ENCODE measurements at places on chromosomes 11 and 22.

DNA sequence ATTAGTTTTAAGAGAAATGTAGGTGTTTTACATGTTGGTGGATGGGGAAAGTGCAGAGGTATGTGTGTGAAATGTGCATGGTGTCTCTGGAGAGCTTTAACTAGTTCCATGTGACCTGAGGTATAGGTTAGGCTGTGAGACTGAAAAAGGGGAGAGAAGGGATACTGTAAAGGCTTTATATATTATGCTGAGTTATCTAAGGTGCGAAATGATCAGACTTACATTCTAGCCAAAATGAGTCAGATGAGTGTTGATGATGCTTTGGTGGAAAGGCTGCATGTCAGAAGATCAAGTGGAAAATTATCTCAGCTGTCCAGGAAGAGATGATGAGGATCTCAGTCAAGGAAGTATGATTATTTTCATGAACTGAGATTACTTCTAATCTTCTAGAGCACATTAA lies 15.8 kb downstream of the ACAT1 start:
- no peak for DNase-seq

- DNase-seq = peak; percentile 33
Measured at GRCh38 chr11:78567209-78567608, 7.5 kb downstream of the NARS2 start.

DNA sequence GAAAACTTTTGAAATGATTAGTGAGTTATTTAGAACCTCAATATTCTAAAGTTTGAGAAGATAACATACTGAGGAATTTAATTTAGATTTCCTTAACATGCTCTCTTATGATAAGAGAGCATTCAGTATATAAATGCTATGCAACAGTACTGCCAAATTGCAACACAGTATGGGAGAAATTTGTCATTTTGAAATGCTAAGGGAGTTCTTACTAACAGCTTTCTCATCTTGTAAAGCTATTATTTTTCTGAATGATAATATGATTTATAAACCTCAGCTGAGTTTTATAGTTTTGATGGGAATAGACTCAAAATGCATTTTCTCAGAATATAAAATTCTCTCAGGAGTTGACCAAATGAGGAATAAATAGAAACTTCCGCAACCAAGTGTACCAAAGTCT lies 108.4 kb downstream of the SPON1 start:
- DNase-seq = no peak

- no peak for DNase-seq
Measured at GRCh38 chr11:16086229-16086819, 270.0 kb downstream of the SOX6 start.

DNA sequence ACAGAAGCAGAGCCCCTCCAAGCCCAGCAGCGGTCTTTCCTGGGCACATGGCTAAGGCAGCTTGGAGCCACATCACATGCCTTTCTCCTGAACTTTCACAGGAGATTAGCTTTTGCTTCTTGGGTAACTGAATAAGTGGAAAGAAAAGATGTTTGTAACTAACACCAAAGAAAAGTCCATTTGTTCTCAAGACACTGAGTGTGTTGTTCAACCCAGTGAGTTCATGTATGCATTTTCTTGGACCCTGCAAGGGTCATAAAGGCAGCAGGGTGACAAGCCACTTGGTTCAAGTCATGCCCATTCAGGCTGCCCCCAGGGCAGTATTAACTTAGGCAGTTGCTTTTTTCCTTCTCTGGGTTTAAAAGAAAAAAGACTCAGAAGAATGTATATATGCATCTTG lies 203.4 kb downstream of the FAM76B start:
- DNase-seq = no peak

- DNase-seq = no peak
Measured at GRCh38 chr11:15707971-15708370, 593.2 kb downstream of the INSC start.

- no peak for DNase-seq
Measured at GRCh38 chr11:104738918-104739317, 159.3 kb downstream of the CASP12 start.

- DNase-seq = peak; percentile 13
Measured at GRCh38 chr11:62398011-62398994, 20.5 kb upstream of the SCGB1A1 start.

GRCh38 chr22:33255791-33256190 lies 197.6 kb upstream of the SYN3 start:
- DNase-seq = no peak

DNA sequence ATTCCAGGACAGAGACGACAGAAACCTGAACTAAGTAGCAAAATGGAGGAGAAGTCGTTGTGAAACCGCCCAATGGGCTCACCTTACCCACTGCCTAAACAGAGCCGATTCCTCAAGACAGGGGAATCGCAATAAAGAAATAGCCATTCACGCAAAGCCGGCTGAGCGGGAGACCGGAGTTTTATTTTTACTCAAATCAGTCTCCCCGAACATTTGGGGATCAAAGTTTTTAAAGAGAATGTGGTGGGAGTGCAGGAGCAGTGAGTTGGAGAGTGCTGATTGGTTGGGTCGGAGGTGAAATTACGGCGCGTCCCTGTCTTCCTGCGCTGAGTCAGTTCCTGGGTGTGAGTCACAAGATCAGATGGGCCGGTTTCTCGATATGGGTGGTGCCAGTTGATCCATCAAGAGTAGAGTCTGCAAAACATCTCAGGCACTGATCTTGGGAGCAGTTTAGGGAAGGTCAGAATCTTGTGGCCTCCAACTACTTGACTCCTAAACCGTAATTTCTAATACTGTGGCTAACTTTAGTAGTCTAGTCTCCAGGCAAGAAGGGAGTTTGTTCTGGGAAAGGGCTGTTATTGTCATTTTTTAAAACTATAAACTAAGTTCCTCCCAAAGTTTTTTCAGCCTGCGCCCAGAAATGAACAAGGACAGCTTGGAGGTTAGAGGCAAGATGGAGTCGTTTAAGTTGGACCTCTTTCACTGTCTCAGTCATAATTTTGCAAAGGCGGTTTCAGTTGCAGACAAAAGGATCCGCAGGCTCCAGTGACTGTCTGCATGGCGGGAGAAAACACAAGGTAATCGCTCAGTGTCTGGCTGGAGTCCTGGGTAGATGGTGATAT lies 34.1 kb downstream of the OR4D9 start:
- no peak for DNase-seq

GRCh38 chr11:74311352-74311926 lies at the start of gene P4HA3:
TSS of gene P4HA3 (minus strand) at chr11:74311640. CDS start at chr11:74311611, 29 bp downstream.
- DNase-seq = no peak

- DNase-seq = no peak
Measured at GRCh38 chr22:24807284-24807950, 1.4 kb downstream of the SGSM1 start.

- DNase-seq = no peak
Measured at GRCh38 chr11:100791103-100791502, 104.0 kb downstream of the ARHGAP42 start.

DNA sequence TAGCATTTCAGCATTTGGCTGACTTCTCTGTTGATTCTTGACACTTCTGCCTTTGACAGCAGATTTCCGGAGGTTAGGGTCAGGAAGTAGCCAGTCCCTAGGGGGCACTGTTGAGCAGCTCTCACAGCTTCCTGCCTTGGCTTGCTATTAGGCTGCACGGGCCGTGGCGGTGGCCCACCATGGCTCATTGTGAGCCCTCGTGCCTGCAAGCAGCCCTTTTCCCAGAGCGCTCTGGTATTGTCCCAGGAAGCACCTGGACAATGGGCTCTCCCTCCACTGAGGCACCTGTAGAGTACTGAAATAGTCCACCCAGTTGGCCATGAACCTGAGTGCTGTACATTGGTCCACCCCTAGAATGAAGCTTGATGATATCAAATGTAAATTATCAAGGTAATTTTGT lies 100.2 kb upstream of the GAL start:
- no peak for DNase-seq

DNA sequence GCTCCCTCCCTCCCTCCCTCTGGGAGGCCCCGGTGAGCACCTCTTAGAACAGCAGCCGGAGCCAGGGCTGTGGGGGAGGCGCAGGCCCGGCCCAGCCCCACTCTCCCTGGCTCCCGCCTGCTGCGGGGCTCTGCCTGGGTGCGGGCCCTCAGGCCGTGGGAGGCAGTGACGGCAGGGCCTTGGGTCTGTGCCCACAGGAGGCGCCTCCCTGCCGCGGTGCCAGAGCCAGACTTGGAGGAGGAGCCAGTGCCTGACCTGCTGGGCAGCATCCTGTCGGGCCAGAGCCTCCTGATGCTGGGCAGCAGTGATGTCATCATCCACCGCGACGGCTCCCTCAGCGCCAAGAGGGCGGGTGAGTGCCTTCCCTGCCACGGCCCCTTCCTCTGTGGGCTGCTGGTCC lies 9.5 kb downstream of the IRF7 start:
- DNase-seq = no peak

DNA sequence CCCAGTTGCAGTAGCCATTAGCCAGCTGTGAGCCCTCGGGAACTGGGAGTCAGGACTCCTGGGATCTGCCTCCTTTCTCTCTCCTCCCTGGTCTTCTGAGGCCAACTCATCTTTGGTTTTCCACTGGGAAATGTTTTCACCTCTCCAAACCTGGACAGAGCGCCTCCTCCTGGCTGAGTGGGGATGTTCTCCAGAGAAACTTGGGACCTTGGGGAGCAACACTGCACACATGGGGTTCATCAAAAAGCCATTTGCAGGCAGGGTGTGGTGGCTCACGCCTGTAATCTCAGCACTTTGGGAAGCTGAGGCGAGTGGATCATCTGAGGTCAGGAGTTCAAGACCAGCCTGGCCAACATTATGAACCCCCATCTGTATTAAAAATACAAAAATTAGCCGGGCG lies 145.4 kb downstream of the NECTIN1 start:
- DNase-seq = no peak

DNA sequence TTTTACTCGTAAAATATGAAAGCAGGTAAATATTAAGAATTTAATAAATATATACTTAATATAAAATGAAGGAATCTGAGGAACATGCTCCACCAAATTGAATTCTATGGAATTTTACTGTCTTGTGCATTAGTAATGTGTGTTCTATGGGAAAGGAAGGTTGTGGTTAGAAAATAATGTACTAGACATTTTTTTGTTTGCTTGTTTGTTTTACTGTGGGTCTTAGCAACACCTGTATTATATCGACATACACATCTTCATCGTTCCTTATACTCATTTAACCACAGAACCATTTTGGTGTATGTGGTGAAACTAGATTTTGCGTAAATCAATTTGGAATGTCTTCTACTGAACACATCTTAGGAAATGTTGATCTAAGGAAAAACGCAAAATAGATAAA lies 114.1 kb upstream of the MTMR2 start:
- DNase-seq = no peak

DNA sequence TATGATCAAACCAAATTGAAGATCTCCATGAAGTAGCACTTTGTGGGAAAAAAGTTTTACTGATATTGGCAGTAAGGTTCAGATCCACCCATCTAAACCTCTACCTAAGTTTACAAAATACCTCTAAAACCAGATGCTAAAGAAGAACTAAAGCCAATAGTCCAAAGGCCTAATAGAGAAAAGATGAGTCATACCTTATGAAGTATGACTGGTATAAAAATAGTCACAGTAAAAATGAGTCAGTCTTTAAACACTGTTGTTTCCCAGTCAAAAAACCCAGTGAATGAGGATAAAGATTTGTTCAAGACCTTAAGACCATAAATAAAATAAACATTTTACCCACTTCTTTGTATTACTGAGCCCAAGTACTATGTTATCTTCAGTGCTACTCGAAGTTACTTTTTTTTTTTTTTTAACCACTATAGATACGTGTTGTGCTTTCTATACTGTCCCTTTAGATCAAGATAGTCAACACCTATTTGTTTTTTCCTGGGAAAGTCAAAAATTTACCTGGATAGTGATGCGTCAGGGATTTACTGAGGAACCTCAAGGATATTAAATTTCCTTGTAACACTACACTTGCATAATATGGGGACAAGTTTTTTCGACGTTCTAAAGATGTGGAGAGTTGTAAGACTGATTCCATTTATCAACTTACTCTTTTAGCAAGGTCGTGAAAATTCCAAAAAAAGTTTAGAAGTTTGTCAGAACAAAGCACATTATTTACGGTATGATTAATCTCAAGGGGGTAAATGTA lies 87.3 kb downstream of the CCDC73 start:
- DNase-seq = peak; percentile 39

DNA sequence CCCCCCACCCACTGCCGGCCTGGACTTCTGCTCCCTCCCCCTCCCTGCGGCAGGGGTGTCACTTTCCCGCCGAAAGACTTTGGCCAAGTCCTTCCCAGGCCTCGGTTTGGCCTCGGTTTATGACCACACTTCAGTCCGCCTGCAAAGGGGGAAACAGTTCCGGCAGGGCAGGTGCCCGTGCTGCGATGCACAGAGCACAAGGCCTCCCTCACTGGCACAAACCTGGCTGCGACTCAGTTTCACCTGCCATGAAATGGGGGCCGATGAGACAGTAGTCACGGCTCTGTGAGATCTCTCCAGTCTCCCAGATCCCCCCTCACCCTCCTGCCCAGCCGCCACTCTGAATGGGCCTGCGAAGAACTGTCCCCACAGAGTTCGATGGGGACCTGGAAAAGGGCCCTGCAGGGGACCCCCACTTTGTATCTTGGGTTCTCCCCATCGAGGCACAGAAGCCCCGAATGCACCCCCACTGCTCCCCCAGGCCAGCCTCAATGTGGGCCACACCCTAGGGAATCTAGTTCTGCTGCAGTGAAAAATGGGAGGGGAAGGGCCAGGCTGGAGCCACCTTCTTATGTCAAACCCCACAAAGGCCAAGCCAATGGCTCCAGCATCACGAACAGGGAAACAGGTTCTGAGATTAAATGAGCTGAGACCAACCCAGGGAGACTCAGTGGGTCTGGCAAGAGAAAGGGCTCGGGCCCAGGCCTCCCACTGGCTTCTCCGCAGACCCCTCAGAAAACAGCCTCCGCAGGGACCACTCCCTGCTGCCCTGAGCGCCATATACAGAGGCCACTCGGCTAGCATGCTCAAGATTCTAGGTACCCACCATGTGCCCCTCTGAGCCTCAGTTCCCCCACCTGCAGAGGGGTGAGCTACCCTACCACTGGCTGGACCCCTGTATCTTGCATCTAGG lies 29.0 kb downstream of the ARVCF start:
- no peak for DNase-seq

DNA sequence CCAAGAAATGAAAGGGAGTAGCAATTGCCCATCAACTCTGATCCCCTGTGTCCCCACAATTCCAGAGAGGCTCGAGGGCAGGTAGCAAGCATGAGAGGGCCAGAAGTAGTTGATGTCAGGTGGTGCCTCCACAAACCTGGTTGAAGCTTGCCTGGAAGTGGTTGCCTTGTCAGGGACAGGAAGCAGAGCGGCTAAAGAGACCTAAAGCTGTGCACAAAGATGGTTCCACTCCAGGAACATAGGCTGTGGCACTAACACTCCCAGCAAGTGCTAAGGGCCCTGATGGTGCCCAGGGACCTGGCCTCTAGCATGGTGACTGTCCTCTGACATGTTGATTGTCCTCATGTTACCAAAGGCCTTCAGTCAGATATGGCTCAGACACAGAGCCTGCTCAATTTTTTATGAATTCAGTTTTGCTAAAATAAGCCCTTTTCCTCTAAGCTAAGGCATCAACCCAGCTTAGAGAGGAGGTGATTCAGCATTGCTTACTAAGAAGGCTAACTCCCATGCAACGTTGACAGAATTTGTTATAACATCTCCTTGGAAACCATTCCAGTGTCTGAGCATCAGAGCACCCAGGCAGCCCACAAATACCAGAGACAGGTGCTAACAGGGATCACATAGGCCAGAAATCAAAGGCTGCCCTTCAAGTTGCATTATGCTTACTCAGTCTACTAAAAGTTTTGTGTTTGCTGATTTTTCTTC lies 196.3 kb upstream of the ARHGAP20 start:
- DNase-seq = peak; percentile 21

- no peak for DNase-seq
Measured at GRCh38 chr11:64601605-64602465, 10.8 kb downstream of the SLC22A12 start.

Data from fibroblast of skin of left biceps (primary cell).